Fibroblast of skin of left quadriceps (primary cell): ENCODE measurements at places on chromosomes 3 and 15.

GRCh38 chr3:79063624-79064023 lies 704.2 kb downstream of the ROBO1 start:
- DNase-seq: no peak

DNA sequence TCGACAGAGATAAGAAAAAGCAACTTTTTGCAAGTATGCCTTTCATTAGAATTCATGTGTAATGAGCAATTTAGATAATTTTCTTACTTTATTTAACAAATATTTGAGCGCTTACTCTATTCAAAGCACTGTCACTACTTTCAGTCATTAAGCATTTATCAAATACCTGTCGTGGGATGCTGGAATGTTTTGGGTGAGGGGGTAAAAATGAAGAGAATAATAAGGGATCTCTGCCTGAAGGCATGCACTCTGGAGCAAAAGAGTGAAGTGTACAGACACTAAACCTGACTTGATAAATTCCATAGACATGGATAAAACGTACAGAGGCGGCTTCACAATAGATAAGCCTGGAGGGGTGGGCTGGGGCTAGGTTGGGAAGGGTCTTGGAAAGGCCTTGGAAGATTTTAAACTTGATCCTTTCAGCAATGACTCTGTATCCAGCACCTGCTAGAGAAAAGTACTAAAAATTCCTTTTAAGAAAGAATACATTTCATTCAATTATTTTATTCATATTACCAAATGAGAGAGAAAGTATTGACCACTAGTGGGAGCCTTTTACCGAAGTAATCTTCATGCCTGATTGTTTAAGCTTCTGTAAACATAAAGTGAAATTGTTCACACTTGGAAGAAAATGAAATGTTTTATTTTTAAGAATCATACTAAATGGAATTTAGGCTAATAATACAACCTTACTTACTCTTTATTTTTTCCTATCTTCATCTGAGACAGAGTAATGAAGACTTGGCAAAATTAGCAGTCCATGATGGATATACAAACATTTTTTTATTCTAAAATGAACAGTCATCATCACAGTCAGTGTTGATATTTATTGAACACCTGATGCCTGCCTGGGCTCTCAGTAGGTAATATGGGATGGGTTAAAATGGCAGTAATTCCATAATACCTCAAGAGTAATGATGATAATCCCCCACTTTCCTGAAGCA lies 113.2 kb downstream of the PPP2R3A start:
- no peak for DNase-seq

GRCh38 chr3:45582430-45582829 lies 12.1 kb upstream of the LIMD1 start:
- peak; percentile 36 for DNase-seq

- no peak for DNase-seq
These were observed 13.5 kb upstream of the PGPEP1L start for GRCh38 chr15:99021027-99021627.

DNA sequence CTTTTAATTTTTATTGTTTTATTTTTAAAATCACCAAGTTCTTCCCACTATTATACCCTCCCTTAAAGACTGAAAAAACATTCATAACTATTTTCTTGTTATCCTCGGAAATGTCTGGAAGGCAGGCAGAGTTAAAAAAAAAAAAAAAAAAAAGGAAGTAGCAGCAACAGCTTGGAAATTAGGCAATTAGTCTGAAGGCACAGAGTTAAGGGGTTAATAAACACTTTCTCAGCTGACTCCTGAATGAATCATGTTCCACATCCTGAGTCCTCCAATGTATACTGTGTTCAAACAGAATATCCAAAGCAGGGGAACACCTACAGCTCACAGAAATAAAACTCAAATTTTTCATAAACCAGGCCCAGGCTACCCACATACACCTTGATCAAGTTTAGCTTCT lies 5.8 kb downstream of the HEXA start:
- no peak for DNase-seq

DNA sequence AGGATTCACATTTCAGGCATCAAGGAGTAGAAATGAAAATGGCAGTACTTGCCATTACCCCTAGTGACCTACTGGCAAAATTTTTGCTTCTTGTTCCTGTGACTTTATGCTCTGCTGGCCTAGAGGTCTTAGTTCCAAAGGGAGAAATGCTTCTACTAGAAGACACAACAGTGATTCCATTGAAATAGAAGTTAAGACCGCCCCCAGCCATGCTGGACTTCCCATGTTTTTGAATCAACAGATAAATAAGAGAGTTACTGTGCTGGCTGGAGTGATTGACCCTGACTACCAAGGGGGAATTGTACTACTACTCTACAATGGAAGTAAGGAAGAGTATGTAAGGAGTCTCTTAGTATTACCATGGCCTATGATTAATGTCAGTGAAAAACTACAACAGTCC lies 196.2 kb upstream of the AZI2 start:
- no peak for DNase-seq

DNA sequence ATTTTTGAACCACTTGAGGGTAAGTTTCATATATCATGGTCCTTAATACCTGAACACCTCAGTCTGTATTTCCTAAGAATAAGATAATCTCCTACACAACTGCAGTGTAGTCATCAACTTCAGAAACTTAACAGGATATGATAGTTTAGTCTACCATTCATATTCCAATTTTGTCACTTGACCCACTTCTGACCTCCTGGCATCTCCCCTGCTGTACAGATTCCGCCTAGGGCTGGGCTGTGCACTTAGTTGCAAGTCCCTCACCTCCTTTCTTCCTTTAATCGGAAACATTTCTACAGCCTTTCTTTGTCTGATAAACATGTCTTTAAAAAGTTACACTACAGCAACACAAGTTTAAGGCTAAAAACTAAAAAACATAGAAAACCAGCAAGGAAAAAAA lies 218.4 kb upstream of the SLCO3A1 start:
- DNase-seq: no peak

DNA sequence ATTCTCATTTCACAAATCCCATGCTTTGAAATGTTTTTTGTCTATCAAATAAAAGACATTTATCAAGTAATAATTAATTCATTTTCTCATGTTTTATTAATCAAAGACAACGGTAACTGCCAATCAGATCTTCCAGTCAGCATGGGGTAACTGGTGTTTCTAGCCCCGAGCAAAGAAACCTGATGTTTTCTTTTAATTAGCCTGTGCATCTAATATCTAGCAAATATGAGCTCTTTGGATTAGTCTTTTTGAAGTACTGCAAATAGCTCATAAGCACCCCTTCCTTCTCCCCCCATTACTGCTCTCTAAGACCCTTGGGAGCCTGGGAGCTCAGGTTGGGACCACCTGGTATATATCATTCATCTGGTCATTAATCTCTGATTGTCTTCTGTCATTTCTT lies 43.1 kb upstream of the SRGAP3 start:
- DNase-seq: no peak

DNA sequence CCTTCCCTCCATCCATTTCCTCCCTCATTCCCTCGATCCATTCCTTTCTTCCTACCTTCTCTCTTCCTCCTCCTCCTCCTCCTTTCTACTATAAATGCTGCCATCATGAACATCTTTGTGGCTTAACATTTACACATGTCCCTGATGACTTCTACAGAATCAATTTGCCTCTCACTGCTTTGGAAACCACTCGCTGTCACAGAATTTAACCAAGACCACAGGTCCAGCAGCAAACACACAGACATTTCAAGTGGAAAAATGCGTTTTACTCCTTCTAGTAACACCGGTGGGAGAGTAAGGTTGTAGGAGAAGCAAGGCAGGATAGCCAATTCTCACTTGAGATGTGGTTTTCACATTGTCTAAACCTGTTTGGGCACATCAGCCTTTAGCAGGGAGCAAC lies 101.4 kb upstream of the LRIG1 start:
- DNase-seq: no peak

DNA sequence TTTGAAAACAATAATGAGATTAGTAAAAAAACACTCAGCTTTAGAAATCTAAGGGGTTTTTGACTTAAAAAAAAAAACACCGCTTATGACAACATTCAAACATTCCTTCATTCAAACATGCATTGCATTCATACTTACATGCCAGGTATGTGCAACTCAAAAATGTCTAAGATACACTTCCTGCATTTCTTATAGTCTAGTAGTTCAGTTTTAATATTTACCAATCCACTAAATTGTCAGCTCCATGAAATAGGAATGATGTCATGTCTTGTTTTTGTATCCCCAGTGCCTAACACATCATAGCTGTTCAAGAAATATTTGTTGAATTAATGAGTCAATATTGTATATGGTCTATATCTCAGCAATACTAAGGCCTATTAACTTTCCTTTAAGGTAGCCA lies 51.7 kb downstream of the EIF4E3 start:
- DNase-seq: no peak

- DNase-seq: no peak
These were observed 100.0 kb downstream of the MME start for GRCh38 chr3:155179966-155180757.

DNA sequence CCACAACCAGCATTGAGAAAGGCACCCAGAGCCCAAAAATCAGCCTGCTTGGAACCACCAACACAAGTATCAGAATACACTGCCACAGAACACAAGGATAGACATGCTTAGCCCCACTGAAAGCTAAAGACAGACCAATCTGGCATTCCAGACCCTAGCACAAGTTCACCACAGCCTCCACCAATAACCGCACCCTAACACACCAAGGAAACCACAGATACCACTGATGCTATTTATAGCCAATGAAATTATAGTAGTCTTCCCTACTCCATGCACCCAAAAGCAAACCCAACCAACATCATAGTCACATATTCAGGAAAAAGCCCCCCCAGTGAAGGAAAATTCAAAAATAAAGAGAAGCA lies 83.9 kb upstream of the STT3B start:
- DNase-seq: no peak

GRCh38 chr15:85757073-85757938 lies 37.4 kb downstream of the KLHL25 start:
- no peak for DNase-seq

DNA sequence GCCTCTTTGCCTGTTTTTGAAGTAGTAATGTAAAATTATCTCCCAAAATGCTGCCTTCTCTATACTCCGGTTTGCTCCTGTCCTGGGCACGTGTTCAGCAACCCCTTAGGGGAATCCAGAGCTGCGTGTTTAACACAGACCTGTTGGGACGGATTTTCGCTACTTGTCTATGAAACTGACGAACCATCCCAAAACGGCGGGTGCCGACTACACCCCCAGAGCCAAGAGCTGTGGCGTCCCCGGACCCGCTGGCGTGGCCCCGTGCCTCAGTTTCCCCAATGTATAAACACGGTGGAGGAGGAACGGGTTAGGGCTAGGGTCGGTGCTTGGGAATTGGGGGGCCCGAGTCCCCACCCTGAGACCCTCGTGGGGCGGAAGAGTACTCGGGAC lies 473 bp downstream of the FHIT start:
- no peak for DNase-seq

DNA sequence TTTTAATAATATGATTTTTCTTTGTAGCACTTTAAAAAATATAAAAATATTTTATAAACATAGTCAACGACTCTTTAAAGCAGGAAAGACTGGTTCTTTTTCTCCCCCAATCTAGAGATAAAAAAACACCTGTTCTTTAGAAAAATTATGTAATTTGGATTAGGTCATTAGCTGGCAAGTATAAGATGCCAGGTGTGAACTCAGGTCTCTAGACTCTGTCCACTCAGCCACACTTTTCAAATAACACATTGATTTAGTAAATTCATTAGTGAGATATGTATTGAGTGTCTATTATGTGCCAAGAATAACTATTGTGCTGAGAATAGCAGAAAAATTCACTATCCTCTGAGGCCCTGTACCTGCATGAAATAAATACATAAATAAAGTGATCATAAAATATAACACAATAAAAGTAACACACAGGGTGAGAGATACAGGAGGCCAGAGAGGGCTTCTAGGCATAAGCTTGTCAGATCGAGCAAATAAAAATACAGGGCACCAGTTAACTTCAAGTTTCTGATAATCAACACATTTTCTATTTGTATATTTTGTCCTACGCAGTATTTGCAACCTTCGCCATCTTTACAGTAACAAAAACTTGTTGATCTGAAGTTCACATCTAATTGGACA lies 867.1 kb upstream of the GBE1 start:
- no peak for DNase-seq

DNA sequence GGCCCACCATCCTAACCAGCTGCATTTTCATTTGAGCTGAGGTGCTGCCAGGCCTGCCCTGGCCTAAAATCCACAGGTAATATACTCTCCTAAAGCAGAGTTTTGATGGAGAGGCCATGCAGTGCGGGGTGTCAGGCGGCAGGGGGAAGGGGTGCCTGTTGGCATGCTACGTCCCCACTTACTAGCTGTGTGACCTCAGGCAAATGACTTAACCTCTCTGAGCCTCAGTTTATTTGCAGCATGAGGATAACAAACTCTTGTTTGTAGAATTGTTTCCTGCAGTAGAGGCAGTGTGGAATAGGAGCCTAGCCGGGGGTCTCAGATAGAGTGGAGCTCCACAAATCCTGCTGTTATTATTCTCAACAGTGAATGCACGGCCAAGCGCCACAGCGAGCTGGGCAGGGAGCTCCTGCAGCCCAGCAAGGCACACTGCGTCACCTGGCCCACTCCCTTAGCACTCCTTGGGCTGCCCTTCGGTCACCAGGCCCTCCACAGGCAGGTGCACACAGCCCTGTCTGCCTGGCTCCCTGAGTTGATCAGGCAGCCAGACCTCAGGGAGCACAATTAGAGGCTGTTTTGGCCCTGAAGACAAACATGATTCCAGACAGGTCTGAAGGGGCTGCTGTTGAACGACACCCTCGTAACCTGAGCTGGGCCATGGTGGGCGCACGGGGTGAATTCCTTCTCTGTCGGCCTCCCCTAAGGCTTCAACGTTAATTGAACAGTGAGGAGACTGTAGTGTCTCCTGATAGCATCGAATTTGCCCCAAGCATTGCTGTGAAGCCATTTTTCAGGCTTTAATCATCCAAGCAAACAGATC lies 248.8 kb upstream of the LYSMD4 start:
- no peak for DNase-seq

GRCh38 chr3:10395671-10396070 lies 74.8 kb upstream of the SEC13 start:
- DNase-seq: no peak

DNA sequence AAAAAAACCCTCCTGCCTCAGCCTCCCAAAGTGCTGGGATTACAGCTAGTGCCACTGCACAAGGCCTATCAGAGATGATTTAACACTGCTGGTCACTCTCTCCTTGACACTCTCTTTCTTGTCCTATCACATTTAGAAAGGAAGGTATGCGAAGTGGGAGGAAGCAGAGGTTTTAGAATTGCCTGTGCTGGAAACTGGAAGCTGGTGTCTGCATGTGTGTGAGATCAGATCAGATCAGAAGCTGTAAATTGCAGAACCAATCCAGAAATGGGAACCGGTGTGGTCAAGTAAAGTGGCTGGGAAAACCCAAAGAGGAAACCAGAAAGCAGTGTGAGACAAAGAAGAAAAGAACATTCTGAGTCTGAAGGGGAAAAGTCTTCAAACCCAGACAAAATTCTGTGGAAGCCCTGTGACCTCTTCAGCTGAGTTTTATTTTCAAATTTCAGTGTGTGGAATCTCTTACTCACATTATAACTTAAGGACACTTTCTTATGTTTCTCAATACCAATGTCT lies 2.8 kb downstream of the EFHB start:
- no peak for DNase-seq

GRCh38 chr3:184788751-184789150 lies 23.2 kb upstream of the VPS8 start:
- DNase-seq: no peak

- no peak for DNase-seq
These were observed 35.2 kb downstream of the MYZAP start for GRCh38 chr15:57626713-57627440.

- no peak for DNase-seq
These were observed 49.2 kb downstream of the LDHAL6B start for GRCh38 chr15:59255680-59256336.

- no peak for DNase-seq
These were observed 4.9 kb downstream of the PLOD2 start for GRCh38 chr3:146156095-146156494.
